Right lobe of liver (tissue), 6 donors: ENCODE measurements at places on chromosomes 3 and 15. TPM values are rescaled to one million over a fixed set of nuclear protein-coding genes. Genes with fewer than 3 reads are reported as not detected.

CCR9 gene
- total RNA-seq, result not detected

JMJD7 gene
- 8.3 TPM for total RNA-seq

GRCh38 chr3:138493804-138494606 is 59.6 kb downstream of the ESYT3 start:
- no peaks in the 10 kb centered on the region for H3K27me3 ChIP-seq
- DNase-seq, result no peak
- no peaks in the 10 kb centered on the region for H3K4me1 ChIP-seq
- H3K4me3 ChIP-seq, result no peak overlapping the region

- H3K4me3 ChIP-seq, result no peak overlapping the region
- H3K4me1 ChIP-seq, result no peaks in the 10 kb centered on the region
- H3K27ac ChIP-seq, result no peak overlapping the region
- DNase-seq, result no peak
- H3K36me3 ChIP-seq, result no peaks in the 10 kb centered on the region
These were observed 12.3 kb downstream of the IQCH start for GRCh38 chr15:67266870-67267269.

GRCh38 chr3:117011687-117012250 is 302.2 kb downstream of the TUSC7 start:
- H3K4me1 ChIP-seq, result no peaks in the 10 kb centered on the region
- no peaks in the 10 kb centered on the region for H3K36me3 ChIP-seq
- H3K27ac ChIP-seq, result no peak overlapping the region
- H3K27me3 ChIP-seq, result no peaks in the 10 kb centered on the region
- H3K4me3 ChIP-seq, result no peak overlapping the region

- no peak for DNase-seq
- H3K4me3 ChIP-seq, result no peak overlapping the region
- H3K27me3 ChIP-seq, result no peaks in the 10 kb centered on the region
These were observed 272.1 kb downstream of the UACA start for GRCh38 chr15:70491201-70491621.

DNA sequence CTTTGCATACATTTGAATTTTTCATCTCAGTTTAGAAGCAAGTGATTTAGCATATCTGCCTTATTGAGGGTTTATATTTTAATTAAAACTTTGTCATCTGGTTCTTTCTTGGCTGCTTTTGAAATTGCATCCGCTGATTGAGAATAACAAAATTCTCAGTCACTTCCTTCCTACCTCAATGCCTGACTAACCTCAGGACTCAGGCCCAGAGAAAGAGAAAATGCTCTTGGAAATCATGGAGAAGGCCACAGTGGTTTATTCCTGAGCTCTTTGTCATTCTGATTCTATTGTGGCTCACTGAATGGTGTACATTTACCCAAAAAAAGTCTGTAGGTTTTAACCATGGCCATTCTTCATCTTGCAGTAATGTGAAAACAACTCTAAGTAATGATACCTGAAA is 533.9 kb downstream of the TBL1XR1 start:
- no peak overlapping the region for H3K27ac ChIP-seq
- H3K4me1 ChIP-seq, result no peaks in the 10 kb centered on the region
- H3K36me3 ChIP-seq, result no peaks in the 10 kb centered on the region
- no peak for DNase-seq

GRCh38 chr3:167895684-167896083 is 160.2 kb downstream of the SERPINI1 start:
- H3K4me3 ChIP-seq, result no peak overlapping the region
- no peaks in the 10 kb centered on the region for H3K27me3 ChIP-seq
- H3K36me3 ChIP-seq, result no peaks in the 10 kb centered on the region
- no peak for DNase-seq
- H3K27ac ChIP-seq, result no peak overlapping the region
